Fibroblast of skin of back (primary cell): ENCODE measurements at places on chromosomes 2 and 18.

GRCh38 chr2:135586148-135586547, 54.9 kb downstream of the R3HDM1 start:
- no peak for DNase-seq

GRCh38 chr18:44197832-44198611, 482.7 kb upstream of the SETBP1 start:
- peak; percentile 69 for DNase-seq

GRCh38 chr2:48728295-48728694, 27.2 kb downstream of the LHCGR start:
- DNase-seq = no peak

GRCh38 chr18:75527848-75528685, 100.6 kb upstream of the SMIM21 start:
- no peak for DNase-seq

GRCh38 chr2:44880125-44880483, 61.4 kb upstream of the SIX3 start:
- DNase-seq = no peak

- DNase-seq = no peak
Measured at GRCh38 chr2:99747842-99748241, 258.0 kb upstream of the REV1 start.

GRCh38 chr2:201358684-201359083, 1.5 kb upstream of the FLACC1 start:
- DNase-seq = peak; percentile 77

- peak; percentile 28 for DNase-seq
Measured at GRCh38 chr2:66539452-66539851, 104.5 kb downstream of the MEIS1 start.

- DNase-seq = peak; percentile 61
Measured at GRCh38 chr18:55861266-55861665, 273.3 kb upstream of the TCF4 start.

DNA sequence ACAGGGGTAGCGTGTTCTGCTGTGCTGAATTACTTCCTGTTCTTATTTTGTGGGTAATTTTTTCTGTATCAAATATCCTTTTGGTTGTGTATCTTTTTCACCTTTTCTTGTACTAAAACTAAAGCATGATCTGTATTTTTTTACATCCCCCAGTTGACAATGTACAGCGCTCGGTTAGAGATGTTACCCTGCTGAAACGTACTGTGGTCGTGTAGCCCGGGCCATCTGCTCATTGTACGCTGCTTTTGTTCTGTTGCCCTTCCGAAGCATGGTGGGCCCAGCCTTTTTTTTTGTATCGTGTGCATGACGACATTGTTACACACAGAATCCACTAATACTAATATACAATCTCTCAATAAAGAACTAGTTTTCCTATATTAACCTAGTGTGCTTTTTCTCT, 233.1 kb downstream of the HAUS1 start:
- DNase-seq = no peak

DNA sequence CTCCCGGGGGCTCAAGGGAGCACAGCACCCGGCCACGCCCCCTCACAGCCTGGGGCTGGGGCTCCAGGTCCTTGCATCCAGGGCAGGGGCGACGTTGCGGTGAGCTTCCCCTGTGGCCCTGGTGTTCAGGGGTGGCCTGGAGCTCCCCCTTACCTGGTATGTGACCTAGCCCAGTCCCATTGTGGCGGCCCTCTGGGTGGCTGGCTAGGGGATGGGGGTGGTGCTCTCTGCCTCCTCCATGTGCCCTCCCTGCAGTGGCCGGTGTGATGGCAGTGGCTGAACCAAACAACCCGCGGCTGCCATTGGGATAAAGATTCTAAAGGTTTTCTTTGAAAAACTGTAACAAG, 288.3 kb downstream of the RDH14 start:
- DNase-seq = no peak

DNA sequence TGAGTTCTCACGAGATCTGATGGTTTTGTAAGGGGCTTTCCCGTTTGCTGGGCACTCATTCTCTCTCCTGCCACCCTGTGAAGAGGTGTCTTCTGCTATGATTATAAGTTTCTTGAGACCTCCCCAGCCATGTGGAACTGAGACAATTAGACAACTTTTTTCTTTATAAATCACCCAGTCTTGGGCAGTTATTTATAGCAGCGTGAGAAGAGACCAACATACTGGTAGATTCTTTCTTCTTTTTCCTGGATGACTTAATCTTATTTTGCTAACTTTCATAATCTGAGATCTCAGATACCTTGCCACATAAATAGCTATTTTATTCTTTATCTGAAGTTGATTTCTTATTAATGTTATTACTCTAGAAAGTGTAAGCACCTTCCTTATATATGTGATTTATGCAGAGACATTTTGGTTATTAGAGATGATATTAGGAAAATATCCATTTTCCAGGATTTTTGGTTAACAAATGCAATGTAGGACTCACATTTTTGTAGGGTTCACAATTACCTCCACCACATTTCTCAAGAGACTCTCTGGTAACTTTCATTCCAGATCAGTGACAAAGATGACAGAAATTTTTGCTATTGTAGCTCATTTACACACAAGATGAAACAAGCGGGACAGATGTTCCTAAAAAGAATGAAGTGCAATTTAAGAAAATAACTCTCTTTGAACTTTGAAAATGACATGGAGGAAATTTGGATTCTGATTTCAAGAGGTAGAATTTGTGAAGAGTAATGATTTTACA, 97.9 kb upstream of the RND3 start:
- DNase-seq = peak; percentile 81

- DNase-seq = peak; percentile 44
Measured at GRCh38 chr2:230640540-230641011, 72.1 kb upstream of the CAB39 start.

GRCh38 chr2:216107760-216108159, 1.4 kb upstream of the XRCC5 start:
- DNase-seq = no peak

GRCh38 chr2:225531559-225531958, 132.0 kb downstream of the NYAP2 start:
- no peak for DNase-seq

DNA sequence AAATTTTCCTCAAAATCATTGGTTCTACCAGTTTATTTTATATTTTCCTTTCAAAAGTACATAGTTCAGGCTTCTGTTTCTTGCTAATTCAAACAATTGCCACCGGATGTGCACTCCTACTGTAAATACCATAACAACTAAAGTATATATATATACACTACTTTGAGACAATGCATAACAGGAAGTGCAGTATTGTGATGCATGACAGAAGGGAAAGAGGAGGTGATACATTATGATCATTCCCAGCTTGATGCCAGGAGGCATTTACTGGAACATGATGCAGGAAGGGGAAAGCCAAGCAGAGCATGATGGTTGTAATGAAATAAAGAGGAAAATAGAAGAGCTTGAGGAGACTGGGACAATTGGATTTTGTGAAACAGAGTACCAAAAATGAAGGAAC, 215.2 kb upstream of the NT5C1B start:
- no peak for DNase-seq

DNA sequence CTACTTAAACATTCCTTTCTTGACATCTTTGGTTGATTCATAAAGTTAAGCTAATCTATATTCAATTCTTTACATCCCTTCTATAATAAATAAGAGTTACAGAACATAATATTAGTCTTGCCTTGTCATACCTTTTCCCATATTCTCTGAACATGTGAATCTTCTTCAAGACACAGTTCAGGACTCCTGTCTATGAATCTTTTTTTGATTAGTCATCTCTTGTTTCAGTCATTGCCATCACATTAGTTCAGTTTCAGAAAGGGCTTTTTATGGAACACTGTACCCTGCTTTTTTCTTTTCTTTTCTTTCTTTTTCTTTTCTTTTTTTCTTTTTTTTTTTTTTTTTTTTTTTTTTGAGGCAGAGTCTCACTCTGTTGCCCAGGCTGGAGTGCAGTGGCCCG, 181.2 kb downstream of the UBE2E3 start:
- DNase-seq = no peak

GRCh38 chr2:101698014-101698843, 722 bp downstream of the MAP4K4 start:
- DNase-seq = peak; percentile 45

DNA sequence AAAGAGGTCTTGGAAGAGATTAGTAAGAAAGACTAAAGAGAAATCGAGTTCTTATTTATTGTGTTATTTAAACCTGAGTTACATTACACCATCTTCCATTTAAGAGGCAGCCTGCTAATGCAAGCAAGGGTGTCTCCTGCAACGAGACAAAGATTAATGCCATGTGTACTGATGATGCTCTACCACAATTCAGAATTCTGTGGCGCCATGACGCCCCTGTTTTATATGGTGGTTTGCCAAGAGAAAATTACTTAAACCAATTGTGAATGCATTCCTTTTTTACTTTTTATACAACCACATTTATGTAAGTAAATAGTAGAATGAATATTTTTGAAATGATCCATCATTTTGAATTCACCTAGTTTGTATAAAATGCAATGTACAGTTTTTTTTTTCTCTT, 356.1 kb upstream of the ZEB2 start:
- peak; percentile 95 for DNase-seq

DNA sequence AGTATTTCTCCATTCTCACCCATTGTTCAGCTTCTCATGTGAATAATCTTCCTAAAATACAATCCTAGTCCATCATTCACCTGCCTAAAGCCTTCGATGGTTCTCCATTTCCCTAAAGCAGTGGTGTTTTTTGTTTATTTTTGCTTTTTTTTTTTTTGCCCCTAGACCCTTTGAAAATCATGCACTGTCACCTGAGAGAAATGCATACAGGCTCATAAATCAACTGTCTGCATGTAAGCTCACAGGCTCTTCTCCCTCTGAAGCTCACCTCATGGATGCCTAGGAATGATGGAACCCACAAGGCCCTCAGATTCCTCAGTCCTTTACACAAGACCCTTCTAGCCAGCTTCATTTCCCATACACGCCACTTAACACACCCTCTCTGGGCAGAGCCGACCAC, 31.5 kb downstream of the B4GALT6 start:
- no peak for DNase-seq

DNA sequence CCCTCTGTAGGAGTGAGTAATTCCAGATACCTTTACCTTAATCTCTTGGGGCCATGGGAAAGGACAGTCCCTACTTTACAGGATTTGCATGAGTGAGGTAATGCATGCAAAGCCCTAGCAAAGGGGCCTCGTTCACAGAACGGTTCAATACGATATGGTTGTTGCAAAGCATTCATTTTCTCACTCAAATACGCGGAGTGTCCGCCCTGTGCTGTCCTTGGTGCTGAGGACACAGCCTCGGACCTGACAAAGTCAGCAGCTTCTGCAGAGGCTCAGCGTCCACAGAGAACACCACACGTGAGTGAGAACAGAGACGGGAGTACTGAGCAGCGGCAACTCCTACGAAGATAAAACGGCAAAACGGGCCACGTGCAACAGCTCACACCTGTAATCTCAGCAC, 125.7 kb downstream of the EIPR1 start:
- peak; percentile 5 for DNase-seq

DNA sequence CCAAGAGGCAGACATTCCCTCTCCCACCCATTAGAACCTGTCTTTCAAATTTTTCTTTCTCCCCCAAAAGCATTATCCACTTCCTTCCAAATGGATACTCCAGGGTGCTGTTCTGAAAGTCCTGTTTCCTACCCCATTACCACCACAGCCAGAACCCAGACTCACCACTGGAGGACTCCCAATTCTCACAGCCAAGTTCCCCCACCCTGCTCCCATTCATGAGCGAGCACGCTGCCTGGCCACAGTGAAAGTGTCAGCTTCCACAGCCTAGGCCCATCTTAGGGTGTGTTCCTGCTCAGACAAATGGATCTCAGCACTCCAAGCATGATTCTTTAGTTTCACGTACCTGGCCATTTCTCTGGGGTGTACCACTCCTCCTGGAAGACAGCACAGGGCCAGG, 3.8 kb upstream of the ANKRD53 start:
- DNase-seq = no peak

- no peak for DNase-seq
Measured at GRCh38 chr2:79447463-79447862, 65.4 kb upstream of the CTNNA2 start.

DNA sequence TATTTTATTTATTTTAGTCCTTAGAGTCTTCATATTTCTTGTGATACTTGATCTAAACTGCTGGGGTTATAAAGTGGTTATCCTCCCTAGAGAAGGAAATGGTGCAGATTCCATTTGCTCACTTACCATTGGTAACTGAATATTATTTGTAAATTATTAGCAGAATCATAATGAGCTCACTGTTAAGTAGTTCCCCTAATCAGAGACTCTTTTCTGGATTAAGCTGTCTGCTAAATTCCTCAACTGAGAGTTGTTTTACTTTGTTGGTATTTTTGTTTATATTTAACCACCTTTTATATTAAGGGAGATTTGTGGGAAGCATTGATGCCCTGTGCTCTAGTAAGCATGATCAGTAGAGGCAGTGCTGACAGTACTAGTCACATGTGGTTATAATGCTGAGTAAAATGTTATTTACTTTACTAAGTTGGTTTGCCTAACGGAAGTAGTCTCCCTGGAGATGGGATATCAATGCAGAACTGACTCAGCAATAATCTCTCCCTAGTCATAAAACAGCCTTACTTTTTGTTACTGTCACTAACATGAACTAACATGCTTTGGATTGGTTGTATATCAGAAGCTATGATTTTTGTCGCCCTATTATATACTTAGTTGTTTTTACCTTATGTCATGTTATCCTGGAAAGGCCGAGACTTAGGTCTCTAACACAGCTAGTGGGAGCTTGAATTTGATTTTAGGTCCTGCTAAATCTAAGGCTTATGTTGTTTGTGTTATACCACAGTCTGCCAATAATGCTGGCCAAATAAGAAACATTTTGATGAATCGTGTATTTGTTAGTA, 166.7 kb downstream of the MCFD2 start:
- peak; percentile 82 for DNase-seq

GRCh38 chr2:197167608-197168314, 142.8 kb downstream of the ANKRD44 start:
- no peak for DNase-seq

DNA sequence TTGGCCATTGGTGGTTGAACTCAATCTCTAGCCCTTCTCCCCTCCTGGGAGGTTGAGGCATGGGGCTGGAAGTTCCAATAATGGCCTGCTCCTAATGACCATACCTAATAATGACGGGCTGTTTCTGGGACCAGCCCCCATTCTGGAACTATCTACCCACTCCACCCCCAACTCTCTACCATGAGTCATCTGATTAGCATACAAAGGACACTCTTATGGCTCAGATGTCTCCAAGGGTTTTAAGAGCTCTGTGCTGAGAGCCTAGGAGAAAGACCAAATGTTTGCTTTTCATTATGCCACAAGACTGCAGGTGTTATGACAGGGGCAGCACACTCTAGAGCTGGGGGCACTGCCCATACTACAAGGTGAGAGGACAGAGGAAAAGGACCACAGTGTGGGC, 137.0 kb upstream of the NCKAP5 start:
- no peak for DNase-seq

DNA sequence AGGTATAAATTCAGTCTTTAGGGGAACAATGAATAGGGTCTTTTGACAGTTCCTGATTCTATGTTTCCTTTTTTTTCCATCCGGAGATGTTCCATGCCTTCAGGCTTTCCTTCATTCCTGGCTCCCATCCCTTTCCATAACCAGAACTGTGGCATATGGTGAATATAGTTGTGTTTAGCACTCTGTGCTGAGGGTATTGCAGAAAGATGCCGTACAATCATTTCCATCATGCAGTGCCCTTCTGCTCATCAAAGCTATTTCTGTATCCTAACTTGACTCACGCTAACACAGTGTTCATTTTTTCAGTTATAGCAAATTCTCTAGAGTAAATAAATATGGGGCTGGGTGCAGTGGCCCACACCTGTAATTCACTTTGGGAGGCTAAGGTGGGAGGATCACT, 131.9 kb upstream of the EML6 start:
- no peak for DNase-seq

GRCh38 chr2:26534098-26534864, 56.4 kb upstream of the OTOF start:
- DNase-seq = no peak
